G401 (cell line): ENCODE measurements at places on chromosomes 1 and 21. TPM values are rescaled to one million over a fixed set of nuclear protein-coding genes. Genes with fewer than 3 reads are reported as not detected.

Gene UBASH3A
- not detected in 2 replicates for total RNA-seq

Gene PLA2G2F
- not detected in 2 replicates for total RNA-seq

Gene NEGR1
- total RNA-seq, result 0.03 and 0.06 TPM in 2 replicates

Gene CCDC190
- not detected in 2 replicates for total RNA-seq

Gene KCNJ9
- not detected in 2 replicates for total RNA-seq

Gene URB1
- total RNA-seq, result 12.6 and 20.9 TPM in 2 replicates

Gene PIGP
- total RNA-seq, result 33.1 and 56.1 TPM in 2 replicates

Gene SH3BGR
- total RNA-seq, result 0.86 and 2.2 TPM in 2 replicates

Gene RNF186
- not detected in 2 replicates for total RNA-seq

Gene SLAMF8
- not detected in 2 replicates for total RNA-seq

Gene TAS1R3
- total RNA-seq, result 0.14 TPM in 1 of 2 replicates, not detected in the other

Gene KLHDC8A
- total RNA-seq, result 1.3 and 2.8 TPM in 2 replicates

Gene PEAR1
- 6.6 and 7.1 TPM in 2 replicates for total RNA-seq

Gene ATXN7L2
- total RNA-seq, result 2.9 and 6.8 TPM in 2 replicates

Gene WNT3A
- 0.37 TPM in 1 of 2 replicates, not detected in the other for total RNA-seq

Gene WRAP73
- 34.5 and 40.8 TPM in 2 replicates for total RNA-seq

Gene FNDC5
- 39.4 and 56.4 TPM in 2 replicates for total RNA-seq

Gene PGLYRP3
- not detected in 2 replicates for total RNA-seq

Gene PLA2G2C
- total RNA-seq, result not detected in 2 replicates

Gene IFI44L
- not detected in 2 replicates for total RNA-seq

Gene CLEC20A
- not detected in 2 replicates for total RNA-seq

Gene CLIC4
- total RNA-seq, result 111 and 171 TPM in 2 replicates

Gene LYST
- total RNA-seq, result 0.58 and 0.68 TPM in 2 replicates

Gene NHLH2
- total RNA-seq, result not detected in 2 replicates

Gene FAM151A
- 0.75 and 1.3 TPM in 2 replicates for total RNA-seq

Gene VSIG8
- total RNA-seq, result not detected in 2 replicates

Gene SHE
- total RNA-seq, result not detected in 2 replicates

Gene OPTC
- total RNA-seq, result not detected in 2 replicates

Gene EVA1C
- 2.3 TPM in 1 of 2 replicates, not detected in the other for total RNA-seq

Gene PGLYRP4
- not detected in 2 replicates for total RNA-seq

Gene CRYBG2
- total RNA-seq, result 5.5 and 18.6 TPM in 2 replicates

Gene TNFRSF8
- total RNA-seq, result 0.25 TPM in 1 of 2 replicates, not detected in the other

Gene RHCE
- 0.17 and 1.6 TPM in 2 replicates for total RNA-seq

Gene HRNR
- total RNA-seq, result not detected in 2 replicates

Gene FCRL6
- not detected in 2 replicates for total RNA-seq

Gene UBXN10
- 0.98 and 3.5 TPM in 2 replicates for total RNA-seq

Gene OR2L5
- not detected in 2 replicates for total RNA-seq

Gene MX2
- not detected in 2 replicates for total RNA-seq

Gene PTPN22
- not detected in 2 replicates for total RNA-seq

Gene ICOSLG
- 0.43 TPM in 1 of 2 replicates, not detected in the other for total RNA-seq
